Fibroblast of skin of left quadriceps (primary cell): ENCODE measurements at places on chromosomes 5 and 9.

DNA sequence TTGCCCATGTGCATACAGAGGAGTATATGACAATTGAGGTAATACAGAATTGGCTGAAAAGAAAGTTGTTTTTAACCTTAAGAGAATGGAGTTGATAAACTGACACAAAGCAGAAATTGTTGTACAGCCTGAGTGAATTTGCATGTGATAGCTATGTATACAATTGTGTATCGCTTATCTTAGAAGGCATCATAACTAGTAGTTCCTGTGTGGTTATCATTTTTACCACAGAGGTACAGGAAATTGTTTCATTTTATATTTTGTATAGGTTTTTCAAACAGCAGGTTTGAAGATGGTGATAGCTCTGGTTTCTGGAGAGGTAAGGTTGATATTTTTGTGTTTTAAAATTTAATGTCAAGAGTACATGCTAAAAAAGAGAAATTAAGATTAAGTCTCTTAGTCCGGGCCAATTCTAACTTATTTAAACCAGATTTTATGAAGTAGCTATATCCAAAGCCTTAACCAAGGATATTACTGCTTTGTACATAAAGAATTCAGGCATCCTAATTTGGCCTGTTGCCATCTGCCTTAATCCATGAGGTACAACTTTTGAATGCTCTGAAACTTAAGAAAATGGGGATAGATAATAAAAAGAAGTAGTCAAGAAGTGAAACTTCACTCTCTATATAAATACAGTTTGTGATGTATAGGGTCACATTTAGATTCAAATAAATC lies 26.0 kb downstream of the DDX4 start:
- no peak for DNase-seq

- no peak for DNase-seq
These were observed 9.0 kb downstream of the CCDC69 start for GRCh38 chr5:151214614-151215545.

DNA sequence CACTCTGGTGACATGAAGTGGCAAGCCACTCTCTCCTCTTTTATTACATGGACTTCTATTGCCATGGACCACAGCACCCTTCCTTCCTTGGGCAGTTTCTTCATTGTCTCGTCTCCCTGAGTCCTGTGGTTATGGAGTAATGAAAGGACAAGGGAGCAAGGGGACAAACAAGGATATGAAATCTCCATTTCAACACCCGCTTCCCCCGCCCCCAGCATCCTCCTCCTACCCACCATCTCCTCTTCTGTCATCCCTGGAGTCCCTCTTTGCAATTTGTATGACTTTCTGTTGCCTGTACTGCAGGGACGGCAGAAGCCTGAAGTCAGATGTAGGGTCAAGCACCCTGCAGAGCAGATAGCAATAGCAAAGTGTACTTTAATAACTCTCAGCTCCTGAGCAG lies 300.7 kb upstream of the CLINT1 start:
- DNase-seq, result no peak

DNA sequence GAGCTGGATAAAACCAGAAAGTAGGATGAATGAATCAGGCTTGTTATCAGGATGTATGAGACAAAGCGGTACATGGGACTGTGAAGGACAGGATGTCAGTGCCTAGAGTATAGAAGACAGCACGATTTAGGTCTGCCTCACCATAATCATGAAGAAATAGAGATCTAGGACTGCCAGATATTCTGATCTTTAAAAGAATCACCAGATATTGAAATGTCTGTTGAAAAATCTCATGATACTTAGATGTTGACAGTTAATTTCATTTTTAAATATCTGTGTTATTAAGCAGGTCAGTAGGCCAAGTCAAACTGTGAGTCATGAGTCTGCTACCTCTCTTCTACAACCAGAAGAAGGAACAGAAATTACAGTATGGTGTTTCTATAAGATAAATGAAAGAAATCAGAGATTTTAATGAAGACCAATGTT lies 65.0 kb downstream of the ST8SIA4 start:
- no peak for DNase-seq

DNA sequence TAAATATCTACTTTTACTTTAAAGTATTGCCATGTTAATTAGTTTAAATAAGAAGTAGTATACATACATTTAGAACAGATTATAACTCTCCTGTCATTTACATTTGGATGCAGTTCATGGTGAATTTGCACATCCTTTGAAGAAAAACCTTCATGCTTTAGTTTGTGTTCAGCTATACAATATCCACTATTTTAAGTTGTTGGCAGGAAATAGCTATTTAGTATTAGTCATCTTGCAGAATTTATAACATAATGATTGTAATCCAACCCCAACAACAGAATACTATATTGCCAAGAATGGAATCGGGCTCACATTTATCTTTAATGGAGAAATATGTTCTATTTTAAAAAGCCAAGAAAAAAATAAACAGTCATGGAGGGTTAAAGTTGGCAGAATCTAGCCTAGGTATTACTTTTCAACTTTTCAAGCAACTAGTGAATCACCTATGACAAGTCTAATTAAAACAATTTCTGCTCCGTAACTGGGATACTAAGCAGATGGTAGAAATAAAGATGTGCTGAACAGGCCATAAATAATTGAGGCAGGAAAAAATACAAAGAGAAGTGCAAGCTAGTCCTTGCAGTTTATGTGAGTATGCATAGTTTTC lies 1170.6 kb upstream of the NUDT12 start:
- DNase-seq, result peak; percentile 67

- peak; percentile 62 for DNase-seq
These were observed 631.9 kb downstream of the PSAT1 start for GRCh38 chr9:78928625-78929405.

GRCh38 chr9:125758986-125759763 lies 12.0 kb downstream of the PBX3 start:
- DNase-seq, result no peak

DNA sequence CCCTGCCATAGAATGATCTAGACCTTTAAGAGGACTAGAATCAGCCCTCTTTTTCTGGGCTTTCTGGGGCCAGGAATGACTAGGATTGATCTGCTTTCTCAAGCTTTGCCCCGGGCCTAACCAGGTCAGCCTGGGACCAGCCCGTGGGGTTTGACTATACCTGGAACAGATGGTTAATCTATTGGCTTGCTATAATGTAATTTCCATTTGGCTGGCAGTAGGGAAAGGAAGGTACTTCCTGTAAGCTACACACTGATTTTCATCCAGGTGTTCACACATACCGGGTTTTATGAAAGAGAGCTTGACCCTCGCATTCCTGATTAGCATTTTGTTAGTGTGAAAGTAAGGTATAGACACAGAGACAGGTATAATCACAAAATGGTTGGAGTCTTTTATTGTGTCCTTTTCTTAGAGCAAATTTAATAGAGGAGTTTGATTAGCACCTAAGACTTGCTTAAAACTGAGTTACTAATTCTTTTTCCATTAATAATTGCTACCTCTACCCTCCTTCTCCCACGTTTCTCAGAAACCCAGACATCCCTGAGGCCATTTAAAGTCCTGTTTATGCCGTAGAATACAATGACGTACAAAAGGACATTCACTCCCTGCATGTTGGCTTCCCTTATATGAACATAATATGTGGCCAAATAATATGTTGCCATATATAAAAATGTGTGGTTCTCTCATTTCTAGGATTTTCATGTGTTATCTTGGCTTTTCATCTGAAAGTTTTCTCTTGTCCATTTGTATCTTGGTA lies 17.3 kb downstream of the LNPEP start:
- no peak for DNase-seq

DNA sequence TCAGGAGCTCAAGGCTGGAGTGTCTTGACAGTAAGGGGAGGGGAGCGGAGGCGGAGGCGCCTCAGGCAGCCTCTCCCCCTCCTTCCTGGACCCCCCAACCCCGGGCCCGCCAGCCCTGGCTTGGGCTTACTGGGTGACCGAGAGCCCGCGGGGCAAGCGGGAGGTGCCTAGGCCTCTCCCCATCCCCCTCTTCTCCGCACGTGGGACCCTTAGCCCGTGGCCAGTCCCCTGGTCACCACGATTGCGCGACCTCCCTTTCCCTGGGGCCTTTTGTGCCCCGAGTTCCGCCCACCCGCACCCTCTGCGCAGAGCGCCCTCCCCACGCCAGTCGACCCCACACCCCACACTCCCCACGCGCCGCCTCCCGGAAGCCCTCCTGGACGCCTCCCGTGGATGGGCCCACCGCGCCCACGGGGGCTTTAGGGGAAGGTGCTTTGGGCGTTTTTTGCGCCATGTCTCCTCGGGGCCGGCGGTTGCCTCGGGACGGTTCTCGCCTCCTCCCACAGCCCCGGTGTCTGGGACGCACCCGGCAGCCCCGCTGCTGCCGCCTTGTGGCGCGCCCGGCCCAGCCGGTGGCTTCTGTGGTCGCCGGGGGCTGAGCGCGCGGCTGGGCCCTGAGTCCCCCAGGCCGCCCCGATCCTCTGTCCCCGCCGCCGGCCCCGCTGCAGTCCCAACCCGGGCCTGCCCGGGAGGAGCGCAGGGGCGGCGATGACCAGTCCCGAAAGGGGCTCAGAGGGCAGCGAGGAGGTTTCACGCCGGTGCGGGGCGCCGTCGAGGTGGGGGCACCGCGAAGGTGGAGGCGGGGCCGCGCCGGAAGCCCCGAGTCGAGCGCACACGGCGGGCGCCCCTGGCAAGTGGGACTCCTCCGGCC lies 3.2 kb downstream of the TOR4A start:
- no peak for DNase-seq

DNA sequence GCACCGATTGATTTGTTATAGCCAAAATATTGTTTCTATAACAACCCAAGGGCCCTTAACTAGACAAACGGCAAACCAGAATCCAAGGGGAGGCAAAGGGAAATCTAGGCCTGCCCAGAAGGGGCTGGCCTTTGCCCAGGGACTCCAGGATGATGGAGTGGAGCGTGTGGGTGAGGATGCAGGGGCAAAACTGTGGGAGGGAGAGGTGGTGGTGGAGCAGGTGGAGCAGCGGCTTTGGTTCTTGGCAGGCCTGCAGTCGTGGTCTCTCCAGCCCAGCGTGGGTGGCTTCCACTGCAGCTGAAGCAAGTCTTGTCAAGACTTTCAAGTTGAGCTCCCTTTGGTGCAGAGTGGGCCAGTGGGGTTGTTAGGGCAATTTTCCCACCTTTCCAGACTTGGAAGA lies 98.6 kb upstream of the TBCA start:
- DNase-seq, result no peak

- no peak for DNase-seq
These were observed 39.4 kb downstream of the OSMR start for GRCh38 chr5:38885208-38885607.

GRCh38 chr5:97231025-97231636 lies 48.1 kb upstream of the RIOK2 start:
- DNase-seq, result peak; percentile 59
